ENCODE measurements at places on chromosomes 4 and X. TPM values are rescaled to one million over a fixed set of nuclear protein-coding genes. Genes with fewer than 3 reads are reported as not detected.

The NCAPG gene
- 22.2 TPM for total RNA-seq

The CC2D2A gene
- total RNA-seq = 20.5 TPM

The GSX2 gene
- total RNA-seq = 0.12 TPM

The ALAS2 gene
- total RNA-seq = not detected

The CLDN2 gene
- not detected for total RNA-seq

The ZRSR2 gene
- total RNA-seq = 6.1 TPM

The DKK2 gene
- 0.25 TPM for total RNA-seq

The TRIM2 gene
- total RNA-seq = 68.0 TPM

The SSX4B gene
- not detected for total RNA-seq

The XPNPEP2 gene
- total RNA-seq = 0.25 TPM

The RNF175 gene
- total RNA-seq = 0.11 TPM

The RHOH gene
- total RNA-seq = not detected

Measured in uterine smooth muscle cell (primary cell).